ENCODE measurements at places on chromosomes 16 and 17. TPM values are rescaled to one million over a fixed set of nuclear protein-coding genes. Genes with fewer than 3 reads are reported as not detected.

DNA sequence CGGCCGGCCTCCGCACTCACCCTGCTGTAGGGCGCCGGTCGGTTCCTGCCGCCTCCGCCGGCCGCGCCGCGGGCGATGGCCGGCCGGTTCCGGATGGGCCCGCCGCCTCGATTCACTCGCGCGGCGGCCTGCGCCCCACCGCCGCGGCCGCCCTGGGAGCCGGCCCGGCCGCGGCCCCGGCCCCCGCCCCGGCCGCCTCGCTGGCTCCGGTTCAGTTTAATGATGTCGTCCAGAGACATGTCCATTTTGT lies 158 bp downstream of the ALYREF start:
- H3K36me3 ChIP-seq: peaks cover 50% of the 10 kb centered on the region
- no peaks in the 10 kb centered on the region for H3K27me3 ChIP-seq
- peak overlapping the region; percentile 75 for H3K27ac ChIP-seq
- no peak for DNase-seq
- peak overlapping the region; percentile 97 for H3K4me3 ChIP-seq

- H3K36me3 ChIP-seq: no peaks in the 10 kb centered on the region
- H3K27ac ChIP-seq: no peak overlapping the region
- DNase-seq: no peak
Measured at GRCh38 chr17:34246881-34247280, 8.2 kb upstream of the CCL2 start.

DNA sequence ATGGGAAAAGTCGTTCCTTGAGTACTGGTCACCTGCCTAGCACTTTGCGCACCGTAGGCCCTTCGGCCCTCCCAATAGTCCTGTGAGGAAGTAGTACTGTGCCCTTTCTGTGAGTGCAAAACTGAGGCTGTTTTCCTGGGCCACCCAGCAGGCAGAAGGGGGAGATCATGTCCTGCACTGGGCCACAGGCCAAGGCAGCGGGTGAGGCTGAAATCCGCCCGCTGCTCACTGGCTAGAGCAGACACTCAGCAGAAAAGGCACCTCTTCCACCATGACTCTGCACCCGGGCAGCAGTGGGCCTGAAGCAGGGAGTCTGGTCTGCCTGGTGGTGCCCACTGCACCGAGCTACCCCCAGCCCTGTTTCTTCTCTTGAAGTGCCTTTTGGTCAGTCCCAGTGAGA lies 20.2 kb downstream of the METTL22 start:
- H3K4me1 ChIP-seq: no peaks in the 10 kb centered on the region
- peaks cover 81% of the 10 kb centered on the region for H3K36me3 ChIP-seq
- no peak overlapping the region for H3K27ac ChIP-seq
- H3K4me3 ChIP-seq: no peak overlapping the region

- H3K4me1 ChIP-seq: no peaks in the 10 kb centered on the region
- no peaks in the 10 kb centered on the region for H3K36me3 ChIP-seq
- H3K4me3 ChIP-seq: no peak overlapping the region
- peaks cover 30% of the 10 kb centered on the region for H3K27me3 ChIP-seq
- DNase-seq: no peak
Measured at GRCh38 chr17:72624652-72625051, 467.8 kb downstream of the SLC39A11 start.

Gene IL34
- polyA plus RNA-seq: 2.0 TPM
